ENCODE measurements at places on chromosomes 2 and 18.

DNA sequence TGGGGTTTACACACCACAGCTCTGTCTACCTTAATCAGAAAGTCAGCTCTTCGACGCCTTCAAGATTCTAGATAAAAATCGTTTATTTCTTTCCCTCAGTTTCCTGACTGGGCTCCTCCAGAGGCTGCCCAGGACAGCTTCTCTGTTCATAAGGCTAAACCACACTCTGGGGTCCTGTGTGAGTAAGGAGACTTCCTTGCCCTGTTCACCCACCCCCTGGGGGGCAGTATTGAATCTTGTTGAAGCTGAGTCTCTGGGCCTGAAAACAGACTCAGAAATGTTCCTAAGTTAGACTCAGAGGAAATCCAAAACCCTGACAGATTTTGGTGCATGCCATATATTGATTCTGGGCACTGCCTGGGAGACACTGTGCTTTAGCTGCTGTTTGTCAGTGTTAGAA lies 43.0 kb downstream of the G6PC2 start:
- DNase-seq, result no peak

DNA sequence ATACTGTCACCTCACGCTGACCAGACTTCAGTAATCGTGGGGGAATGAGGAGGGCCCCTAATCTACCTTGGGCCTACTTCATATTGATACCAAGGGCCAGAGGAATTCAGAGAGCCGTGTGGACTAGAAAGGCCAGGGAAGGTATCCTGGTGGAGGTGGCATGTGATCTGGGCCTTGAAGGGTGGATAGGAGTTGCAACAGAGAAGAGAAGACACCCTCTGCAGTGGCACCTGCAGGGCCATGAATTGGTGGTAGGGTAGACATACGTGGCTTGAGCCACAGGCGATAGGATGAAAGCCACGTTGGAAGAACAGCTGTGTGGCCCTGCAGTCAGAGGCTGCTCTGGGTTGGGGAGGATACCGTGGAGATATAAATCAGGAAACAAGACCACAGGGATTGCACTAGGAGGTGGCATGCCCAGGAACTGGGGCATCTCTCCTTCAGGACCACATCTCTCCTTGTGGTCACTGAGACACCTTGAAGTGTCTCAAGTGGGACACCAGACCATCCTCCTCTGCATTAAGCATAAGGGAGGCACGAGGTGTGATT lies 141.4 kb downstream of the CYP26B1 start:
- DNase-seq, result no peak

- DNase-seq, result no peak
These were observed 291.5 kb downstream of the ZNF516 start for GRCh38 chr18:76203552-76203951.

DNA sequence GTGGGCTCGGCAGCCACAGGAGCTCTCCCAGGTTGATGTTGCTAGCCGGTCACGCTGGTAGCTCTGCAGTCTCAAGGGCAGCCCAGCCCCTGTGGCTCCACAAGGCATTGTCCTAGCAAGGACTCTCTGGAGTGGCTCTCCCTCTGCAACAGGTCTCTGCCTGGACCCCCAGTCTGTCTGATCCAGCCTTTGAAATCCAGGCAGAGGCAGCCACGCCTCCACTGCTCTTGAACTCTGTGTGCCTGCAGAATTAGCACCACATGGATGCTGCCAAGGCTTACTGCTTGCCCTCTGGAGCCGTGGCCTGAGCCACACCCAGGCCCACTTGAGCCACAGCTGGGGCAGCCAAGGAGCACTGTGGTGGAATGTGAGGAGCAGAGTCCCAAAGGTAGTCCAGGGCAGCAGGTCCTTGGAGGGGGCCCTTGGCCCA lies 43.0 kb upstream of the FAHD2A start:
- DNase-seq, result no peak

DNA sequence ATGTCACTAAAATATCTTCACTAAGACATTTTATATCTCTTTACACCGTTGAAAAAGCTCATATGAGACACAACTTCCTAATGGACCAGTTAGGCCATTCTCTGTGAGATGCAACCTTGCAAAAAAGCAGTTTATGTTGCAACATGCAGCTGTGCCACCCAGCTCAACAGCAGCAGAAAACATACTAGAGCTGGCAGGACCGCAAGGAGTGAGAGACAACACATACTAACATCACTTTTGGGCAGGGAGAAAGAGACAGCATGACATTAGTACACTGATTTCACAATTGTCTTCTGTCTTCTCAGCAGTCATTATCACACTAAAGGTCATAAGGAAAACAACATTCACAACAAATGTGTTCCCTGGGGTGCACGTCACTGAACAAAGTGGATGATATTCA lies 122.9 kb downstream of the EPB41L3 start:
- no peak for DNase-seq

DNA sequence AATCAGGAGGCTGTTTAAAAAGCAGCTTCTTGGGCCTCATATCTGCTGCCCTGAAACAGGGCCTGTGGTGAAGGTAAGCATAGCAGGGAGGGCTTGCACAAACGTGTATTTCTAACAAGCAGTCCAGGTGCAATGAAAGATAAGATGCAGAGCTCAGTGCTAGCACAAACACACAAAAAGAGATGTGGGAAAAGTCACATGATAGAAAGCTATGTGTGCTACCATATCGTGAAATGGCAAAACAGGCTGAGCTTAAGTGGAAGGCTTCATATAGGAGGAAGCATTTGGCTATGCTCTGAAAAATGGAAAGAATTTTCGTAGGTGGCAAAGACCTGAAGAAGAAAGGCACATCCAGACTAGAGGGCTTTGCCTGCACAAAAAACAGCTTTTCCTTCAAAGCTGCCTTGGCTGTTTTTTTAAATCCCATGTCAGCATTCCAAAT lies 10.2 kb downstream of the RSAD2 start:
- no peak for DNase-seq

Measured in H1 (cell line).